ENCODE measurements at places on chromosomes 2 and 18.

- no peak for DNase-seq
Observed at GRCh38 chr2:220006152-220006621, 378.8 kb downstream of the SLC4A3 start.

DNA sequence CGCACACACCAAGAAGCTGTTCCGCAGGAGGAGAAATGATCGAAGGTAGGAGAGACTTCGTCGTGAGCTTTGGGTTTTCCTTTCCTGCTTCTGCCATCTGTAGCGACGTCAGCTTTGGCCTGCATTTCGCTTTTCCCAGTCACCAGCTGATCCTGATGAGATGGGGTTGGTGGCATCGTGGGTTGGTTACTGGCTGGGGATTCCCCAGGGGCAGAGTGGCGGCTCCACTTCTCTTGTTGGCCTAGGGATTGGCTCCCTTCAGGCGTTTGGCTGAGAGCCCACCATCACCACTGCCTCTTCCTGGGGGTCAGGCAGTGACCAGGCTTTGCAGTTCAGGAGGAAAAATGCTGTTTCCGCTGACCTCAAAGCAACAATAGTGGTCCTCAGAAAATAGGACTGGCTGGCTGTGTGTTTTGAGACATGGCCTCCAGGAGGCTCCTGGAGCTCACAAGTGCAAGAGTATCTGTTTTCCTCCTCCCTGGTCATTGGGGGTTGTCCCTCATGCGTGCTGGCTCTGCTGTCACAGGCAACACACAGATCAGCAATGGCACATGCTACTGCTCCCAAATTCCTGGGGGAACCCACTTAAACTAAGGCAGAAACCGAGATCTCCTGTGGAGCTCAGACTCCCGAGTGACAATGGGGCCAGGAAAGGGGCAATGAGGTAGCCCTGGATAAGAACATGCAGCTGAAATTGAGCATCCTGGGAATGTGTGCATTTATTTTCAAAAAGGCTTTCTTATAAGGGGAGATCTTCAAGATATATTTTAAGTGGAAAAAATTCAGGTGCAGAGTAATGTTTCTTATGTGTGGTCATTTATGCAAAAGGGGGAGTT lies 173.0 kb downstream of the CTIF start:
- DNase-seq, result peak; percentile 50

DNA sequence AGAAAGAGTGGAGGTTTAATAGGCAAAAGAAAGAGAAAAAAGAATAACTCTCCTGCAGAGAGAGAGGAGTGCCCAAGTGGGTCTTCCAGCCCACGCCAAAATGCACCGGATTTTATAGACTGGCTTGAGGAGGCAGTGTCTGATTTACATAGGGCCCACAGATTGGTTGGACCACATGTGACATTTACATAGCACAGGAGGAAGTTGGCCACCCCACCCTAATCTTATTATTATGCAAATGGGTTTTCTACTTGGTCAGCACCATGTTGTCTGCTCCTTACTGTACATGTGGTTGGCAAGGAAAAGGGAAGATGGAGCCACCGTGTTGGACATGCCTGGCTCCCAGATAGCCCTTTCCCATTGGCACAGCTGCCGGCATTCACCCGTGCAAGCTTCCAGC lies 56.8 kb downstream of the SP110 start:
- no peak for DNase-seq

DNA sequence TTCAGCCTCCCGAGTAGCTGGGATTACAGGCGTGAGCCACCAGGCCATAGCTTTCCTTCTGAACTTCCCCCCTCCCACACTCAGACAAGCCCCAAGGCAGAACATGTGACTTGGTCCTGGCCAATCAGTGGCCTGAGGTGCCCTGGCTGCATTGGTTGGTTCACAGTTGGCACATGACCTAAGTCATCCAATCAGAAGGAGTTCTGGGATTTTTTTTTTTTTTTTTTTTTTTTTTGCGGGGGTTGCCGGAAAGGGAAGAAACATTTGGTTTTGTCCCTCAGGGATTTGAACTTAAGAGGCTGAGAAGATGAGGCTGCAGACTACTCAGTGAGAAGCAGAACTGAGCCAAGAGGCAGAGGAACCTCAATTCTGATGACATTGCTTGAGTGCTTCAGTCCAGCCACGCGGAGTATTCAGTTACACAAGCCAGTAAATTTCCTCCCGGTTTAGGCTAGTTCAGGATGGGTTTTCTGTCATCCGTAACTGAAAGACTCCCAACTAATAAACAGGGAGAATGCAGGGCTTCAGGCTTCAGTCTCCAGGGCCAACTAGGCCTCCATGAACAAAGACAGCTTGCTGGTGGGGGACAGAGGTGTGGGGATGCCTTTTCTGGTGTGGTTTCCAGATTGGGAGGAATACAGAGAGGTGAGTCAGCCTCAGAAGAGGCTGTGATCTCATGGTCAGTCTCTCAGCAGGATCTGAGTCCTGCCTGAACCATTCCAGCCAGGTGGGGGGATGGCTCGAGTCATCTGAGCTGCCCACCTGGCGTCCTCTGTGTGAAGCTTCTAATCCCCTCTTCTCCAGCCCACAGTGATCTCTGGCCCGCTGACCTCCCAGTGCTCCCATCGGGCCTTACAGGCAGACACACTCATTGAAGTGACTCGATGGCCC lies 9.2 kb downstream of the PTMA start:
- DNase-seq, result peak; percentile 41

- DNase-seq, result no peak
Observed at GRCh38 chr2:185796758-185797157, 58.2 kb downstream of the FSIP2 start.

- DNase-seq, result no peak
Observed at GRCh38 chr2:169507698-169508097, 1.8 kb upstream of the KLHL41 start.

- DNase-seq, result no peak
Observed at GRCh38 chr18:69250305-69251151, 150.2 kb upstream of the DOK6 start.

DNA sequence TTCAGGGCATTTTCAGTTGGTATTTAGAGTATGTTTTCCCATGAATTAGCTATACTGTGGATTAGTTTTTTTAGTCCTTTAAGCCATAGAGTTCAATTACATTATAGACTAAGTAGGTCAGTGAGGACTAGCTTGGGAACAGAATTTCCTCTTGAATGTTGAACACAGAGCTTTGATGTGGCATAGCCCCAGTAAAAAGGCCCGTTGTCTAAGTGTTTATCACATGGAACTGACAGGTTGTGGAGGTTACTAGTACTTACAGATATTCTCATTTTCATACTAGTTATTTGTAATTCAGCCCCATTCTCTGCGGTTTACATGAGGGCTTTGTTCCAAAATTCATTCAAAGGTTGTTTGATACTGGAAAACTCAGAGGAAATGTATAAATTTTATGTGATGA lies 6.2 kb downstream of the INSIG2 start:
- DNase-seq, result no peak

DNA sequence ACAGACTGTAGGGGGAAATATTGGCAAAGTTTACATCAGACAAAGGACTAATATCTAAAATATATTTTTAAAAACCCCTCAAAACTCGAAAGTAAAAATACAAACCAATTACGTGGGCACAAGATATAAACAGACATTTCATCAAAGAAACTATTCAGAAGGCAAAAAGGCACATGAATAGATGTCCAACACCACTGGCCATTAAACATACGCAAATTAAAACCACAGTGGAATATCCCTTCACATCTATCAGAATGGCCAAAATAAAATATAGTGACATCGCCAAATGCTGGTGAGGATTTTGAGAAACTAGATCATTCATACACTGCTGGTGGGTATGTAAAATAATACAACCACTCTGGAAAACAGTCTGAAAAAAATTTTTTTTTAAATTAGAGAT lies 30.6 kb upstream of the PAPOLG start:
- DNase-seq, result no peak

DNA sequence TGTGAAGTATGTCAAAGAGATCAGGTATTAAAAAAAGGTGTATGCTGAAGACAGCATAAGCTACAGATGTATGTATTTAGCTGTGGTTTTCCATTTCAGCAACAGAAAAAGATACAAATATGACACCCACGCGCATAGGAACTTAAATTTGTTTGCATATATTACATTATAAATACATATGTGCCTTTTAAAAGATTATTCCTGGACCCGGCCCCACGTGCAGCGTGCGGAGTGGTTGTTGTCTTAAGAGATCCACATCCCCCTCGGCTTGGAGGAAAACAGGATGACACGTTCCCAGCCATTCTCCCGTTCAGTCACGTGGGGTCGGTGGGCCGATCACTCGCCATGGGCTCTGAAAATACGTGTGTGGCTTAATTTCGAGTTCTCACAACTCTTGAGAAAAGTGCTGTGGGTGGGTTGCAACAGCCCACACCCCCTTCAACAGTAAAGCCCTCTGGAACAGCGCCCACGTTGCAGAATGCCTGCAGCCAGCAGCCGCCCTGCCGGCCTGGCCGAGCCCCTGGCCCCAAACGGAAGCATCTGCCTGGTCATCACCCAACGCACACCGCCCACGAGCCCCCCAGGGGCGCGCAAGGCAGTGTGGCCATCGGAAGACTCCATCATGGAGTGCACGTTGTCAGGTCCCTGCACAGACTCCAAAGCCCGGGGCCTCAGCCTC lies 18.6 kb upstream of the KCNG2 start:
- no peak for DNase-seq

- DNase-seq, result no peak
Observed at GRCh38 chr18:40088130-40088529, 1866.9 kb upstream of the PIK3C3 start.

DNA sequence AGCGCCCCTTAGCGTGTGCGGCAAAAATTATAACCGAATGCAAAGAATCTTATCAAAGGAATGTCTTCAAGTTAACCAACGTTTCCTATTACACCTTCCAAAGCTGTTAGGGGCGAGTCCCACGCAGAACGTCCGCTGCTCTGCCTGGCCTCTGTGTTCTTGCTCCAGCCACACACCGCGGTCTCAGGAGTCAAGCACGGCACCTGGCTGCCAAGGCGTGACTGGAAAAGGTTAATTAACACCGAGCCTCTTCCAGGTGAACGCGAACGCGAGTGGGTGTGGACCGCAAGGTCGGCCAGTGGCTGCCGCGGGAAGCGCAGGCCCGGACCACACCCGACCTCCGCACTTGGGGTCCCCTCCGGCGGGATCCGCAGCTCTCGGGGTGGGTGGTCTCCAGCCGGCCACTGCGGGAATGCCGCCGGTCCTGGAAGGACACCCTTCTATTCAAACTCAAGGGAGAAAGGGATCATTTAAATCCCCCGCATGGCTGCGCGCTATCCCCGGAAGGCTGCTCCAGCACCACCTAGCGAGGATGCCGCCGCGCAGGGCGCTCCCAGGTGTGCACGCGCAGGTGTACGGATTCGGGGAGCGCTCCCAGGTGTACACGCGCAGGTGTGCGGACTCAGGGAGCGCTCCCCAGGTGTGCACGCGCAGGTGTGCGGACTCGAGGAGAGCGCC lies 830 bp downstream of the CYB5A start:
- DNase-seq, result no peak

GRCh38 chr18:77170890-77171410 lies 38.4 kb upstream of the MBP start:
- DNase-seq, result no peak

DNA sequence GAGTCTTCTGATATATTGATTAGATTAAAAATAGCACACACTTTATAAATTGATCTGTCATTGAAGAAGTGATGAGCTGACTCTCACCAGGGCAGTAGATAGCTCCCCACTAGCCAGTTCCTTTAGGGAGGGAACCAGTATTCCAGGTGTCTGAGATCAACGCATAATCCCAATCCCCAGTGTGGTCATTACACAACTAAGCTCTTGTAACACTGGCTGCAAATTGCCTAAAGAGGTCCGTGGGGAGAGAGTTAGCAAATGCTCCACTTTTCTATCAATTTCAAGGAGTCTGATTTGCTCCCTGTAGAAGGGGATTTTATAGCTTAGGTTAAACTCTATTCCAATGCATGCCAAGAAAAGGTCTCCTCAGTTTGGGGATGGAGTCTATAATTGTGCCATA lies 7.7 kb downstream of the SLC14A1 start:
- no peak for DNase-seq

DNA sequence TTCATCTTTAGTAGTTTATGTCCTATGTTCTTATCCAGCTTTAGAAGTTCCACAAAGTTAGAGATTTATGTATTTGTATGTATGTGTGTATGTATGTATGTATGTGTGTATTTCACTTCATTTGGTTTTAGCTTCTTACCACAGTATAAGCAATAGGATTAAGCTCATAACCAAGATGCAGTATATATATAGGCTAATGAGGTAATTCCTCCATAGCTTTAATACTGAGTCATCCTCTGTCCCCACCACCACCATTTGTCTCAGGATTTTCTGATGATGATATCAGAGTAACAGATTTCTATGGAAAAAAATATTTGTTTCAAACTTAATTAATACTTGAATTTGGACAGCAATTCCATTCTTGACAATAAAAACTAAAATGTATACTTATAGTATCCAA lies 159.2 kb downstream of the SOX11 start:
- no peak for DNase-seq

DNA sequence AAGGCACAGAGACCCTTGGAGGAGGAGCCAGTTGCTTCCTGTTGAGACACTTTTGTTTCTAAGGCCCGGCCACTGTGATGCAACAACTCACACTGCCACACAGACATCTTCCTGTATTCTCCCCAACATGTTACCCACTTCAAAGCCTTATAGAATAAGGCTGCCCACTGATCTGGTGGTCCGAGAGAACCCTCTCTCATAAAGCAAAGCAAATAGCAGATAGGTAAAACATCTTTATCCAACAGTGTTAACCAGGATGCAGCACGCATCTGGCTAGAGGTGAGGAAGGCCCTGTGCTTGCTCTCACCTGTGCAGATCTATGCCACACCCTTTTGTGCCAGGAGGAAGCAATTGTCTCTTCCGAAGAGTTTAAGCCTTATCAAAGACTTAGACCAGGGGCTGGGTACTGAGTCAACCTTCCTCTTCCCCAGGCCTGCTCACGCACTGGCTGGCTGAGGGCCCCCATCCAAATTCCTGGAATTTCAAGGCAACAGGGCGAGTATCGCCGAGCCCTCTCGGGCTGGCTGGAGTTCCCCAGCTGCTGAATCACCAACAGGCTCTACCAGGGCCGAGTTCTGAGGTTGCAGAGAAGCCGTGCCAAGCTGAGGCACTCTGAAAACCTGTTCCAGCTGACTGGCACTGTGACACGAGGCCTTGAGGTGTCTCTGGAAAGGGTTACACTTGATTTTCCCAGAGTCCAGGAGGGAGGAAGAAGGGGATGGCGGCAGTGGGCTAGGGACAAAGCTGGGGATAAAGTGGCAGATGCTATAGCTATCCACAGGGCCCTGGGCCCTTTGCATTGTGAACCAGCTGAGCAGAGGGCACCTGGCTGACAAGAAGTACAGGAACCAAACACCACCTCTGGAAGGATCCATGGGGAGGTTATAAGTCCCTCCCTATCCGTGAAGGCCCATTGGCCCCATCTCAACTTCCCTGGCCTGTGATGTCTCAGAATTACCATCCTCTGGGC lies 29.3 kb downstream of the TGFA start:
- DNase-seq, result peak; percentile 76

DNA sequence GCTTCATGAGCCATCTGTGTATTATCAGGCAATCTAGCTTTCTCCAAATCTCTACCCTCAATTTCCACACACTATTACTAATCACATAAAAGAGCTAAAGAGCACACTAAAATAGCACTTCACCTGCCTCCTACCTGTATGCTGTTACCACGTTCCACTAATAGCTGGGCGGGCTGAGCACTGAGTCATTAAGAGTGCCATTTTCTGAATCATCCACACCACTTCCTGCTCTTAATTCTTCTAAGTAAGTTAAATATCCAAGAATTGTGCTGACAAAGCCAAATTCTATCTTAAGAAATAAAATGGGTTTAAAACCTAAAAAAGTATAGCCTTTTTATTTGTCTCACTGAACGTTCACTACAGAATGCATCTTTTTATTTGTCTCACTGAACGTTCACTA lies 35.7 kb downstream of the NOL10 start:
- peak; percentile 17 for DNase-seq

GRCh38 chr18:45116116-45116515 lies 435.4 kb downstream of the SETBP1 start:
- no peak for DNase-seq

GRCh38 chr2:157946919-157947557 lies 70.9 kb upstream of the ACVR1 start:
- no peak for DNase-seq

Measured in CD8-positive, alpha-beta T cell (primary cell).